Fibroblast of gingiva (primary cell): ENCODE measurements at places on chromosomes 2 and 18.

DNA sequence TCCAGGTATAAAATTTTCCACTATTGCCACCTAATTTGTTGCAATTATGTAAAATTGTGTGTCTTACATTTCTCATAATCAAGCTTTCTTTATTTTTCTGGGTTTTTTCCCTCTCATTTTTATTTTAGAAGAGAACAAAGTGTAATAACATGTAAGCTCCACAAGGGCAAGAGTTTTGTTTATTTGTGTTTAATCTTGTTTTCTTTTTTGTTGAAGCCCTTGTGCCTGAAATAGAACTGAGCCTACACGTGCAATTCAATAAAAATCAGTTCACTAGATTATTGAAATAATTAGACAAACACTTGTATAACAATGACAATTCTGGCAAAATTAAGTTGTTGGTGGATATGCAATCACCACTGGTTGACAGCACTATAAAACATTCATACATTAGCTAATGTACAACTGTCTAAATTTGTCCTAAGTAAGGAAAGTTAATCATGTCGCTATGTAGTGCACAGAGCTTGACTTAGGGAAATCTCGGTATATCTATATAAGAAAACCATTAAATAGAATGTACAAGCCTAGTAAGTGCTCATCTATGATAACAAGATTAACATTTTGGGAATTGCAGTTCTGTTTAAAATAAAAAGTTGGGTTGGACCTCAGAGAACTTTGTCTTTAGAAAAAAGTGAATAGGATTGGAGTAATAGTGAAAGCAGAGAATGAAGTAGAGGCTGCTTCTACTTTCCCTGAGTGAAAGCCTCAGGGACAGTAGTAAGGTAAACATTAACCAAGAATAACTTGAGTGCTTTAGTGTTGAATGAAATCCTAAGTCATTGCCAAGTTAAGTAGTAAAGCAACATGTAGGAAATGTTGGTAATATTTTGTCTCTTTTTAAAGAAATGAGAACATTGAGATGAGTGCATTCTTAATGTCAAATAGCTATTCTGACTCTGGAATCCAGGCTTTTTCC lies 37.4 kb upstream of the NOL4 start:
- no peak for DNase-seq

- no peak for DNase-seq
Observed at GRCh38 chr2:227627769-227628168, 10.5 kb downstream of the SCYGR4 start.

DNA sequence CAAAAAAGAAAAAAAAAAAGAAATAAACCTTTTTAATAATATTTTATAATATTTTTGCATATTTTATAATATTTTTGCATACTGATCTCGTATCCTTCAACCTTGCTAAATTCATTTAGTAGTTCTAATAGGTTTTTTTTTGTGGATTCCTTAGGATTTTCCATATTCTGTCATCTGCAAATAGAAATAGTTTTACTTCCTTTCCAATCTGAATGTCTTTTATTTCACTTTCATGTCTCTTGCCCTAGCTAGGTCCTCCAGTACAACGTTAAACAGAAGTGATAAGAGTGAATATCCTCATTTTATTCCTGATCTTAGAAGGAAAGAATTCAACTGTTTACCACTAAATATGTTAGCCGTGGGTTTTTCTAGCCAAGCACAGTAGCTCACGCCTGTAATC lies 13.7 kb downstream of the LMAN2L start:
- no peak for DNase-seq

DNA sequence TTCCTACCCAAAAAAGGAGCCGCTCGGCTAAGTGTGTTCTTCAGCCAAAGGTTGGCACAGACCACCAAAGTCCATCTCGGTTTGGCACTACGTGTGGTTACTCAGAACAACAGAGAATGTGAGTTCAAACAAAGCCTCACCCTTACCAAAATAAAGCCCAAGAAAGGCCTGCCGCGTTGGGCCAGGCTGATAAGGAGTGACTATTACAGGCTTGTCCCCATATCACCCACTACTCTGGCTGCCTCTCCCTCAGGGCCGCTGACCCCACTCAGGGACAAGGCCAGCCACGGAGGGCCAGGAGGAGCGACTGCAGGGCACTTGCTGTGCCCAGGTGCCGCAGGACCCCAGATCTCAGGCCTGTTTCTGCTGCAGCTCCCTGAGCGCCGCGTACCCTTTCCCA lies 13.8 kb downstream of the HS1BP3 start:
- DNase-seq, result peak; percentile 27

DNA sequence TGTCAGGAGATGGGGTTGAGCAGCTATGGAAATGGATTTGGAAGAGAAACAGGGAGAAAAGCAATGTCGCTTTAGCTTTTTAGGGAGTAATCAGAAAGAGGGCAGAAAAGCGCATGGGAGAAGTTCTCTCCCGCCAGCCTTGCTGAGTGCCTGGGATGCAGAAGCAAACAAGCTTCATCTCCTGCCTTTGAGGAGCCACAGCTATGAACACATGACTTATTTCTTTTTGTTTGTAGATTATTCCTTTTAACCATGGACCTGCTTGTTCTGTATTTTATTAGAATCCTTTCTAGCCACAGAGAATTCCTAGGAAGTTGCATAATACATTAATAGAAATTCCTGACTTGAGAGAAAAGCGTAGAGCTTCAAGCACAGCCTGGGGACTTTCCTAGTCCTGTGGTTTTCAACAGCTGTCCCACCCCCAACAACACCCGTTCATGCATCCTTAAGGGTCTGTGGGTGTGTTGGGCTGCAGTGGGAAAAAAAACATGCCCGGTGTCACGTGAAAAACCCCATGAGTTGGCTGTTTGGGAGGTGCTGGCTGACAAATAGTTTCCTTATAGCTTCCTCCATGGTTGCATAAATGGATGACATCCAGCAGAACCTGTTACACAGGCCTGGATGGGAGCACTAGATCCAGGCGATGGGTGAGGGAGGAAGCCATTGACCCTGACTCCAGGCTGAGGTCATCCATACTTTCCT lies 14.9 kb downstream of the SLC9A4 start:
- DNase-seq, result no peak

DNA sequence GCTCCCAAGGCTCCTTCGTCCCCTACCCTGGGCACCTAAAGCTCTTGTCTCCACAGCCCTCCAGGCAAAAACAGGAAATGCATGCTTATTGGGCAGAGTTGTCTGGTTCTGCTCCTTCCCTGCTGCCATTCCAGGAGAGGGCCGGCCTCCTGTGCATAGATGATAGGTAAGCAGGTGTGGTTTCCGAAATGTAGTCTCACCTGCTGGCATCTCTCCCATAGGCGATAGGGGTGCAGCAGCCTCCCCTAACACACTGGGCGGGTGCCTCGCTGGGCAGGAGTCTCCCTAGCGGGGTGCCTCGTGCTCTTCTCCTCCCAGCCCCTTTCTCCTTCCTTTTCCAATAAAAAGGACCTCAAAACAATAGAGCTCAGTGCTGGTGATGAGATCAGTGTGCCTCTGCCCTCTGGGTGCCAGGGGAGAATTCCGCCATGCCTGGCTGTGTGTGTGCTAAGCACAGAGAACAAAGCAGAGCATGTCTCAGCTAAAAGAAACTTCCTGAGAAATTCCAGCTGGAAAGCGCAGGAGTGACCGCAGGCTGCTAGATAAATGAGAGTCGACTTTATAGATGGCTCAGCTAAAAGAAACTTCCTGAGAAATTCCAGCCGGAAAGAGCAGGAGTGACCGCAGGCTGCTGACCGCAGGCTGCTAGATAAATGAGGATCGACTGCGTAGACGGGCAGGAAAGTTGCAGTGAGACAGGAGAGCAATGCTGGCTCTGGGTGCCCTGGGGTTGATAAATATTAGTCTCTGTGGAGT lies 11.3 kb upstream of the PXDN start:
- no peak for DNase-seq
